Stimulated activated CD8-positive, alpha-beta memory T cell treated with anti-CD3 and anti-CD28 coated beads, Interleukin-12 subunit alpha, Interleukin-12 subunit beta, amount 100 ng/mL, for 4 hours (primary cell): ENCODE measurements at places on chromosomes 5 and 9.

DNA sequence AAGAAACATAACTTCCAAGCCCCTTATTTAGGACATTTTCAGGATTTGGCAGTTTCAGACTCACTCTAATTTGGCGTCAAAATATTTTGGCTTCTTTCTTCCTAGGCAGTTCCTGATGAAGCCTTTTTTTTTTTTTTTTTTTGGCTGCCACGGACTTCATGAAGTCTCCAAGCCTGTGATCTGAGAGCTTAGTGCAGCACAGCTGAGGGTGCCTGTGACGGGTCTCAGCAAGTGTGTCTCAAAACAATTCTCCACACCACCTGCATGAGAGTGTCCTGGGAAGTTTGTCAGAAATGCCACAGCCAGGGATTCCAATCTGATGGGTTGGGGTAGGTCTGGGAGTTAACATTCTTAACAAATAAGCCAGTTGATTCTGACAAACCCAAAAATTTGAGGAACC is 6.0 kb upstream of the ESM1 start:
- no peak for DNase-seq

GRCh38 chr5:170974461-170974860 is 112.6 kb downstream of the RANBP17 start:
- no peak for DNase-seq

DNA sequence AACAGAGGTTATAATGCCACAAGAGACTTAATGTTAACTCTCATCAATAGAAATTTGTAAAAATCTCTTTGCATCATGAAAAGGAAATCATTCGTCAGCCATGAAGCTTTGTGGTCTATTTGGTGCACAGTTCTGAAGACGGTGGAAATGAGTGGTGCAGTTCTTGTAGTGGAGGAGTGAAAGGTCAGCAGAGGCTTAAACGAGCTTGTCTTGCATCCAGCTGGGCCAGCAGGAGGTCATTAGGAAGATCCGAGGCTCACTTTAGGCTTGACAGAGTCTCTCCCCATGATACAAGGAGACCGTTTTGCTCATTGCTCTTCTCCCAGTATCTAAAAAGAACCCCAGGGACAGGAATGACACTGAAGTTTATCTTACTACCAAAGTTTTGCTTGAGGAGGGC is 440.8 kb downstream of the BNC2 start:
- no peak for DNase-seq

- DNase-seq = no peak
Observed at GRCh38 chr5:15384581-15384980, 115.4 kb upstream of the FBXL7 start.

DNA sequence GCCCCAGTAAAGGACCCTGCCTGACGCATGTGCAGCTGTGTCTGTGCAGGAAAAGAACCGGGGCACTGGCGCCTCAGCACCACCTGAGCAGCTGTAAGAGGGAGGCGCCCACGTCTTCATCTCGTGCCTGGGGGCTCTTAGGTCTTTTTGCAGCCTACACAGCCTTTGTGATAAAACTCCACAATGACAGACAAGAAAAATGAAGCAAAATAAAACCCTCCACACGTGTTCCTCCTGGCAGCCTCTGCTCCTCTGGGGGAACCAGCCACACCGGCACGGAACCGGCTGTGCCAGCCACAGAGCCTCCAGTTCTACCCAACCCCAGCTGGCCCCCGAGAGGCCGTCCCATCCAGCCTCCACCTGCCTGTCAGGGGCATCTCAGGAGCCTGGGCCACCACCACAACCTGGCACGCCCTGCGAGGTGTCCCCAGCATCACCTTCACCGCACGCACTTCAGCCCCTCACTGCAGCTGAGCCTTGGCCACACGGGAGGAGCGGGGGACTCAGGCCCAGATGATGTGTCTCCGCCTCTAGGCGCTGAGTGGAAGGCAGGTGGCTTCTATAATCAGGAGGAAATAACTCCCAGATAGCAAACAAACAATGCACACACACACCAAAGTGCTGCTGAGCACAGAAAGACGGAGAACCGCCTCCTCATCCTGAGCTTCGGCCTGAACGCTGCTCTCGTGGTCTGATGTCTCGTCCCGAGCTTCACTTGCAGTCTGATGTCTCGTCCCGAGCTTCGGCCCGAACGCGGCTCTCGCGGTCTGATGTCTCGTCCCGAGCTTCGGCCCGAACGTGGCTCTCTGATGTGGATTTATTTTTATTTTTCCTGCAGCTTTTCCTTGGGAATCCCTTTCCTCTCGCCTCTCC is 28.6 kb upstream of the NSMF start:
- DNase-seq = no peak
